ENCODE measurements at places on chromosomes 4 and X.

DNA sequence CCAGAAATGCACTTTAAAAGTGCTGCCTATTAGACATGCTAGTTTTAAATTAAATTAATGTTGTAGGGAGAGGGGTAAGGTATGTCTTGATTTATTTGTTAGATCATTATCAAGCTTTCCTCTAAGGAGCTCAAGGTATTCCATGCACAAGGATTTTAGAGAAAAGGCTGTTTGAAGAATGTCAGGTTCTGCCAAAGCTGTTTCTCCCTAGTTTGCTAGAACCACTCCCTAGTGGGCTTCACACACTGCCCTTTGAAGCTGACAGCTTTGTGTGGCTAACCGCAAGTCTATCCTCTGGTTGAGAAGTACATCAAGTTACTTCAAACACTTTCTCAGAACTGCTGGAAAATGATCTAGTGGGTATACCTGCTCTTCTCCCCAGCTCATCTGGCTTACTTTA is 32.3 kb downstream of the RASL11B start:
- DNase-seq, result no peak

GRCh38 chr4:176981551-176981950 is 188.8 kb upstream of the VEGFC start:
- no peak for DNase-seq

DNA sequence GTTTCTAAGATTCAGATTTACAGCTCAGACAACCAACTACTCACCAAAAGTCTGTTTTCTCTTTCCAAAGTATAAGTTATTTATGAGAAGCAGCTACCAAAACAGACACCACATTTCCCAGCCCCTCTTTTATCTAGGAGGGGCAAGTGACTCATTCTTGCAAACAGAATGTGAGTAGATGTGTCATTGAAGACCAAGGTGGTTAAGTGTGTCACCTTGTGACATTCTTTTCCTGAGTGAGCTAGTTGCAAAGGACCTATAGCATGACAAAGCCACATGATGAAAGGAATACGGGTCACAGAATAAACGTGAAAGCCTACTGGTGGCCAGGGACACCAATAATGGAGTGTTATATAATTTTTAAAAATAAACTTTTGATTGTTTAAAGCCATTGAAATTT is 50.0 kb downstream of the SLC7A11 start:
- DNase-seq, result no peak

- DNase-seq, result no peak
These were observed 103.9 kb upstream of the RAB40AL start for GRCh38 chrX:102833136-102833535.

GRCh38 chr4:135553213-135553612 is 1351.6 kb upstream of the PABPC4L start:
- DNase-seq, result no peak

DNA sequence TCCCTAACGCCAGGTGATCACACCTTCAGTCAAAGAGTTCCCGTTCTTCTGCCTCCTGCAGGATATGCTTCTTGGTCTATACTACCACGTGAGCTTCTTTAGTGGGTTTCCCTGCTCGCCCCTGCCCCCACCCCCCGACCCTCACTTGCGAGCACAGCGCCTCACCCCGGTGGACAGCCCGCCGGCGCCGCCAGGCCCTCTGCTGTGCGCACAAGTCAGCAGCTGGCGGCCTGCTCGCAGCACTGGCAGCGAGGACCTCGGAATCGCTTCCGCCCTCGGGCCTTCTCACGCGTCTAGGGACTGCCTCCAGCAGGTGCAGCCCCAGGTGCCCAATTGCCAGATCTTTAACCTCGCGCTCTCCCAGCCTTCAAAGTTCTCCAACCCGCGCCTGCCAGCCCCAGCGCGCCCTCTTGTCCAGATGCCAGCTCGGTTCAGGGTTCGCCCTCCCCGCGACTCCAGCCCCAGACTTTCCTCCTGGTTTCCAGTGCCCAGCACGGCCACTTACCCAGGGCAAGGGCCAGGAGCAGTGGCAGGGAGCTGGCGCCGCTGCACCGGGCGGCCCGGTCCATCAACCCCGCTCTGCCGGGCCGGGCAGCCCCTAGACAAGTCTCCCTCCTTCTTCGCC is 454 bp downstream of the BTC start:
- no peak for DNase-seq

DNA sequence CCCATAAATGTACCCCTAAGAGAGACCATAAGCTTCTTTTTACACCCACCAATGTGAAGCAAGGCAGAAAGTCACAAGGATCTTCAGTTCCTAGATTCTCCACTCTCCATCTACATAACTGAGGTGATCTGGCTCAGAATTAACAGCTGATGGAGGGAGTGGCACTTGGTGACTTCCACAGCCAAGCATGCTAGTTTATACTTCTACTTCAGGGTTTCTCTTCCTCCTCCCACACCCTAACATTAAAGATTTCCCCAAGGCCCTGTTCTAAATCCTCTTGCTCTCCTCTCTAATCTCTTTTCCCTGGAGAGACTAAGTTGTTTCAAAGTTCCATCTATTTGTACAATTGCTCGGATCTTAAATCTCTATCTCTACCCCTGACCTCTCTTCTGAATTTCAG is 81.1 kb downstream of the MBNL3 start:
- DNase-seq, result no peak

- no peak for DNase-seq
These were observed 34.5 kb upstream of the HERC5 start for GRCh38 chr4:88422403-88422802.

DNA sequence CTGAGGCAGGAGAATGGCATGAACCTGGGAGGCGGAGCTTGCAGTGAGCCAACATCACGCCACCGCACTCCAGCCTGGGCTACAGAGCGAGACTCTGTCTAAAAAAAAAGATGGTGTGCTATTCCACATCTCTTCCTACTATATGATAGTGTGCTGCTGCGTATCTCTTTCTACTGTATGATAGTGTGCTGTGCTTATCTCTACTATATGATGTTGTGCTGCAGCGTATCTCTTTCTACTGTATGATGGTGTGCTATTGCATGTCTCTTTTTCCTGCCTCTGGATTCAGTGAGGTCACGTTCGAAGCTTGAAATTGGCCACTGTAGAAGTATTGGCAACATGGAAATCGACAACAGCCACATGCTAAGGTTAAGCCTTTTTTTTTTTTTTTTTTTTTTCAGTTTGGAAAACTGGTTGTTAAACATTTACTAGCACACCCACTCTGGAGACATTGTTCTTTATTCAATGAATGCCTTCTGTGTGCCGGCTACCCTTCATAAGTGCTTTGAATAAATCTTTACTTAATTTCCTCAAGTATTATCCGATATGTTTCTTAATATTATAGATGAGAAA is 31.0 kb downstream of the ARFIP1 start:
- no peak for DNase-seq

GRCh38 chr4:48481581-48481980 is 1.6 kb upstream of the SLC10A4 start:
- no peak for DNase-seq

- DNase-seq, result no peak
These were observed 1.5 kb downstream of the MAB21L2 start for GRCh38 chr4:150583287-150584110.

DNA sequence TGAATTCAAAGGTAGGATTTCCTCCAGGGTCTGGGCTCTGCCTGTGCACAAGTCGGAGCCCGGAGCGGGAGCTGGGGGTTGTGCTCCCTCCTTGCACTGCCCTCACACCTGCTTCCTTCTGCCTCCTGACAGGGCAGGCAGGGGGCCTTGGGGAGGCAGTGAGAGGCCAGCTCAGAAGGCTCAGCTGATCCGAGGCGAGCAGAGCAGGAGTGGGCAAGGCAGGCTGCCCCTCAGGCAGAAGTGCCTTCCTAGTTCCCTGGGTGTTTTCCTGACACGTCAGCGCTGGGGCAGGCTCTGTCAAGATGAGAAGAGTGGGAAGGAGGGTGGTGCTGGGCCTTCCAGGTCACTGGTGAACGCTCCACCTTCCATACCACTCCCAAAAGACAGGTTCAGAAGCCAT is 5.5 kb upstream of the IRAK1 start:
- DNase-seq, result no peak

- no peak for DNase-seq
These were observed 11.0 kb downstream of the SRD5A3 start for GRCh38 chr4:55356991-55357461.

DNA sequence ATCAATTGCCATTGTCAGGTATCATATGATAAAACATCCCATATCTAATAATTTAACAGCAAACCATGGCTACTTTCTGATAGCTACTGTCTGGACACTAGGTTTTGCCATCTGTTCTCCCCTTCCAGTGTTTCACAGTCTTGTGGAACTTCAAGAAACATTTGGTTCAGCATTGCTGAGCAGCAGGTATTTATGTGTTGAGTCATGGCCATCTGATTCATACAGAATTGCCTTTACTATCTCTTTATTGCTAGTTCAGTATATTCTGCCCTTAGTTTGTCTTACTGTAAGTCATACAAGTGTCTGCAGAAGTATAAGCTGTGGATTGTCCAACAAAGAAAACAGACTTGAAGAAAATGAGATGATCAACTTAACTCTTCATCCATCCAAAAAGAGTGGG is 7.0 kb downstream of the NPY5R start:
- DNase-seq, result no peak

DNA sequence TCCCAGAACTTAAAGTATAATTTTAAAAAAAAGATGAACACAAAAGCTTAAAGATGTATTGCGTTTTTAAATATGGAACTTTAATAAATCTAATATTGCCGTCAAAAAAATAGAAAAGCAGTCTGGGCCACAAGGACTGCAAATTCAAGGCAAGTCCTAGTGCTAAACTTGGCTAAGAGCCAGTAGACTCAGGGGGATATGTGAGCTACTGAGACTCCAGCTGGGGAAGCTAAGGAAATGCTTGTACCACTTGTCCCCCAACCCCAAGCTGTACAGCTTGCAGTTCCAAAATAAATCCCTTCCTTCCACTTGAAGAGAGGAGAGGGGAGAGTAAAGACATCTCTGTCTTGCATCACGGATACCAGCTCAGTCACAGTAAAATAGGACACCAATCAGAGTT is 290.8 kb upstream of the FGF13 start:
- no peak for DNase-seq

- DNase-seq, result no peak
These were observed 202.4 kb downstream of the MAB21L2 start for GRCh38 chr4:150784305-150784704.

GRCh38 chr4:94575652-94576051 is 123.9 kb downstream of the PDLIM5 start:
- DNase-seq, result no peak

GRCh38 chr4:165351359-165352130 is 24.1 kb downstream of the MSMO1 start:
- DNase-seq, result no peak

GRCh38 chr4:148182230-148182911 is 259.8 kb downstream of the NR3C2 start:
- DNase-seq, result no peak

All from ascending aorta (tissue), 2 donors.